T-helper 17 cell (primary cell): ENCODE measurements at places on chromosomes 7 and 10.

DNA sequence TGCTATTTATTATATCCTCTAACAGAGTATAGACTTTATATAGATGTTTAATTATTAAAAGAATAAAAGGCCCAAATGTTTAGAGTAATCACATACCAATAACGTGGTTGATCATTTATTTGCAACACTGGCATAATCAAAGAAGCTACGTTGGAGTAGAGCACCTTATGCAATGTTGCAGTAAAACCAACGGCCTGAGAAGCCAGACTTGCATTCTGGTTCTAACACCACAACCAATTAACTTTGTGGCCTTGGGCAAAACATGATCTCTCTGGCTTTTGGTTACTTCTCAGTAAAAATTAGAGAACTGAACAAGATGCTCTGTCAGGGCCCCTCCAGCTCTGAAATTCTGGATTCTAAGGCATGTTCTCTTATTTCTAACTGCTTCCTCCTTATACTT, 476.2 kb downstream of the GRM8 start:
- no peak overlapping the region for H3K27ac ChIP-seq
- no peaks in the 10 kb centered on the region for H3K4me1 ChIP-seq
- DNase-seq: no peak
- peaks cover 11% of the 10 kb centered on the region for H3K27me3 ChIP-seq
- H3K36me3 ChIP-seq: peaks cover 3% of the 10 kb centered on the region
- no peak overlapping the region for H3K4me3 ChIP-seq

- peaks cover 7% of the 10 kb centered on the region for H3K36me3 ChIP-seq
- no peak overlapping the region for H3K27ac ChIP-seq
- H3K4me1 ChIP-seq: peaks cover 22% of the 10 kb centered on the region
- H3K27me3 ChIP-seq: no peaks in the 10 kb centered on the region
- H3K4me3 ChIP-seq: no peak overlapping the region
These were observed 2.0 kb downstream of the AP1S1 start for GRCh38 chr7:101156277-101156676.

DNA sequence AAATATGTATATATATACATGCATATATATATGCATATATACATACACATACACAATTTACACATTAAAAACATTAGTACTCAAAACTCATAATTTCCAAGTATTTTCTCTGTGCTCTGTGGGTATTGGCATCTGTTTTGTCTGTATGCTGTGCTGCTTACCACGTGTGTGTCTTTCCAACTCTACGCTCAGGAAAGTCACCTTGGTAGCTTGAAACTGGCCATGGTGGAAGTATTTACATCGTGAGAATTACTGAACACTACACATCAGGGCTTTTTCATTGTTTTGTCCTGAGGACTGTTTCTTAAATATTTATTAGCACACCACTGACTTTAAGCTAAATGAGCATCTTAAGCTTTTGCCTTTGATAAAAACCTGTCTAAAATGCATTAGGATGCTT, 79.6 kb downstream of the CREM start:
- H3K27me3 ChIP-seq: no peaks in the 10 kb centered on the region
- no peak for DNase-seq
- peaks cover 17% of the 10 kb centered on the region for H3K4me1 ChIP-seq
- peak overlapping the region; percentile 39 for H3K27ac ChIP-seq
- peaks cover 2% of the 10 kb centered on the region for H3K36me3 ChIP-seq

GRCh38 chr7:50793120-50793946, 10.6 kb upstream of the GRB10 start:
- peaks cover 2% of the 10 kb centered on the region for H3K36me3 ChIP-seq
- DNase-seq: no peak
- peaks cover 4% of the 10 kb centered on the region for H3K4me1 ChIP-seq
- H3K4me3 ChIP-seq: peak overlapping the region; percentile 77
- peaks cover 53% of the 10 kb centered on the region for H3K27me3 ChIP-seq
- no peak overlapping the region for H3K27ac ChIP-seq

- peaks cover 17% of the 10 kb centered on the region for H3K27me3 ChIP-seq
- H3K4me3 ChIP-seq: no peak overlapping the region
- no peak overlapping the region for H3K27ac ChIP-seq
- no peaks in the 10 kb centered on the region for H3K4me1 ChIP-seq
These were observed 264.7 kb upstream of the YAE1 start for GRCh38 chr7:39301543-39301942.

GRCh38 chr10:69086001-69086509, 1.8 kb upstream of the SRGN start:
- peaks cover 40% of the 10 kb centered on the region for H3K4me1 ChIP-seq
- H3K27me3 ChIP-seq: no peaks in the 10 kb centered on the region
- no peaks in the 10 kb centered on the region for H3K36me3 ChIP-seq
- peak overlapping the region; percentile 87 for H3K4me3 ChIP-seq
- DNase-seq: no peak

DNA sequence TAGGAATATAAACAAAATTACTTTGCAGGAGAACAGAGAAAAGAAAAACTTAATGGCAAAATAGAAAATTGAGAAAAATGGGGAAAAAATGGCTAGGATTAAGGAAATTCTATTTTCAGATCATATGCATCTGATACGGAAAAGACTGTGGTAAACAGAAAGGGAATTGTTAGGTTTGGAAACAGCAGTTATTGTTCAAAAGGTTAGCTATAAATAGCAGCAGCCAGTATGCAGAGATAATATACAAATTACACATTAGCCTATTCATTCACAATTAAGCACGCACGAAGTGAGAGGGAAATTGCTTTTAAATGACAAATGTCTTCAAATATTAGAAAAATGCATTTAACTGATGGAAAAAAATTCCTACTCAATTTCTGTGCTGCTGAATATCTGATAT, 224.1 kb upstream of the FAM3C start:
- no peak for DNase-seq
- no peak overlapping the region for H3K27ac ChIP-seq
- H3K4me3 ChIP-seq: no peak overlapping the region

GRCh38 chr10:4437791-4438190, 388.2 kb upstream of the AKR1E2 start:
- no peak for DNase-seq
- no peak overlapping the region for H3K4me3 ChIP-seq
- H3K36me3 ChIP-seq: no peaks in the 10 kb centered on the region
- H3K4me1 ChIP-seq: no peaks in the 10 kb centered on the region
- H3K27me3 ChIP-seq: no peaks in the 10 kb centered on the region

- H3K36me3 ChIP-seq: no peaks in the 10 kb centered on the region
- H3K27me3 ChIP-seq: no peaks in the 10 kb centered on the region
- H3K27ac ChIP-seq: peak overlapping the region; percentile 93
- no peak for DNase-seq
- H3K4me3 ChIP-seq: peak overlapping the region; percentile 61
- H3K4me1 ChIP-seq: peaks cover 6% of the 10 kb centered on the region
These were observed 29.8 kb upstream of the PURB start for GRCh38 chr7:44914992-44915607.

DNA sequence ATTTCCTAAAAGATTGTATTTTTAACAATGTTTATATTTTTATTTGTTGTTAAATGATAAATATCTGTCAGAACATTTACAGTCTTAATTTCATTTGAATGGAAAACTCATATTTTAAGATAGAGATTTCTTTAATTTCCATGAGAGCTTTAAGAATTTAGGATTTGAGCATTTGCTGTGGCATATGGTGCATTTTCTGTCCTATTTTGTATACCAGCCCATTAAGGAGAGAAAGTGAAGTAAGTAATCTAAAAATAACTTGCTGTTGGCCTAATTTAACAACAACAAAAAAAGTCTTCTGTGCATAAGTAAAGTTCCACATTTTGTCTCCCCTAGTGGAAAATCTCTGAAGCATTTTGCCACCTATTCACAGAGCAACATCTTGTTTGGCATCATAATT, 190.9 kb upstream of the PPP1R3A start:
- H3K4me3 ChIP-seq: no peak overlapping the region
- H3K27me3 ChIP-seq: peaks cover 22% of the 10 kb centered on the region
- no peaks in the 10 kb centered on the region for H3K4me1 ChIP-seq

- peaks cover 87% of the 10 kb centered on the region for H3K4me1 ChIP-seq
- DNase-seq: no peak
- H3K27me3 ChIP-seq: no peaks in the 10 kb centered on the region
- H3K36me3 ChIP-seq: peaks cover 4% of the 10 kb centered on the region
- H3K4me3 ChIP-seq: peak overlapping the region; percentile 85
These were observed 42.7 kb downstream of the FAM53B start for GRCh38 chr10:124701435-124701834.
